Suprapubic skin (tissue), 4 donors: ENCODE measurements at places on chromosomes 4 and X. TPM values are rescaled to one million over a fixed set of nuclear protein-coding genes. Genes with fewer than 3 reads are reported as not detected.
A peak's percentile ranks its signal among the peaks of the same experiment; 100 is the strongest.

- no peaks in the 10 kb centered on the region for H3K36me3 ChIP-seq
- DNase-seq: no peak
- no peak overlapping the region for H3K27ac ChIP-seq
- H3K4me1 ChIP-seq: no peaks in the 10 kb centered on the region
- no peaks in the 10 kb centered on the region for H3K27me3 ChIP-seq
- H3K4me3 ChIP-seq: no peak overlapping the region
These were observed 240.5 kb upstream of the CXXC4 start for GRCh38 chr4:104735174-104735573.

DNA sequence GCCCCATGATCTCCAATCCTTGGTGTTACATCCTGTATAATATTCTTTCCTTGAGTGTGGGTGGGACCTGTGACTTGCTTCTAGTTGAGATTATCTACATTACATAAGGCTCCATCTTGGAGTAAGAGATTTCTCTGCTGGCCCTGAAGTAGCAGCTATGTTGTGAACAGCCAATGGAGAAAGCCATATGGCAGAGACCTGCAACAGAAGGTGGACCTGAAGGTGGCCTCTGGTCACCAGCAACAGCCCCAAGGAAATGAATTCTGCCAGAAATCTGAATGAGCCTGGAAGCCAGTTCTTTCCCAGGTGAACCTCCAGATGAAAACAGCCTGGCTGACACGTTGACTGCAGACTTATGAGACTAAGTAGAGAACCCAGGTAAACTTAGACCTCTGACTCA is 2.3 kb upstream of the INTS6L start:
- no peaks in the 10 kb centered on the region for H3K4me1 ChIP-seq
- H3K27ac ChIP-seq: no peak overlapping the region
- H3K4me3 ChIP-seq: no peak overlapping the region
- no peak for DNase-seq

GRCh38 chrX:140762061-140762460 is 52.5 kb downstream of the LINC00632 start:
- no peak for DNase-seq
- no peaks in the 10 kb centered on the region for H3K27me3 ChIP-seq
- H3K36me3 ChIP-seq: no peaks in the 10 kb centered on the region
- no peak overlapping the region for H3K4me3 ChIP-seq
- no peaks in the 10 kb centered on the region for H3K4me1 ChIP-seq

DNA sequence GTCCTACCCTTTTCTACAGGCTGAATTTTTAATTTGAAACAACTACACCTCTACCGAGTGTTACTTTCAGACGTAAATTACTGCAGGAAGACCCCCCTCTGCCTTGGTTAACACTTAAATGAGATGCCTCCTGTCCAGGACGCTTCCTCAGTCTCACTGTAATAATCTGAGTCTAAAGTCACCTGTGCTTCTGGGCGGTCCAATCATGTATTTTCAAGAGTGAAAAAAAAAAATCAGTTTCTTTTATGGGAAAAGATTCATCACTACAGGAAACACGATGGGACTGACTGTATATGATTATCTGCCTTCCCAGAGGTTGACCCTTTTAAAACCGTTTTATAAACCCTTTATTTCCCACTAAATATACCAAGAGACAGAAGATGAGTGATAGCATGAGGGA is 776 bp downstream of the RBM47 start:
- peak overlapping the region; percentile 95 for H3K27ac ChIP-seq
- H3K4me3 ChIP-seq: peak overlapping the region; percentile 73
- DNase-seq: no peak
- H3K36me3 ChIP-seq: no peaks in the 10 kb centered on the region

- no peaks in the 10 kb centered on the region for H3K36me3 ChIP-seq
- no peaks in the 10 kb centered on the region for H3K4me1 ChIP-seq
- no peak for DNase-seq
- H3K27ac ChIP-seq: no peak overlapping the region
- H3K27me3 ChIP-seq: no peaks in the 10 kb centered on the region
These were observed 601.3 kb downstream of the SPRY1 start for GRCh38 chr4:123997776-123998449.

DNA sequence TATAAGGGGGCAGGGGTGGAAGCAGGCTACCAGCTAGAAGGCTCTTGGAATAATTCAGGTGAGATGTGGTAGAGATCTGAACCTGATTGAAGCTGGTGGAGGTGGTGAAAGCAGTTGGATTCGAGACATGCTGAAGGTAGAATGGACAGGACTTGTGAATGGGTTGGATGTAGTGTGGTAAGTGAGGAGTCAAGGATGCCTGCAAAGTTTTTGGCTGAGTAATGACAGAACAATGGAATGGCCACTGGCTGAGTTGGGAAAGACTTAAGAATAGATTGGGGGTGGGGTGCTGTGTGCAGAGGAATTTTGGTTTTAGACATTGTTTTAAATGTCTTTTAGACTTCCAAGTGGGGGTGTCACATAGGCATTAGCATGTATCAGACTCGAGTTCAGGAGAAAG is 33.5 kb downstream of the HPF1 start:
- no peak overlapping the region for H3K27ac ChIP-seq
- no peaks in the 10 kb centered on the region for H3K4me1 ChIP-seq
- H3K36me3 ChIP-seq: peaks cover 15% of the 10 kb centered on the region
- no peak for DNase-seq

GRCh38 chr4:48698029-48698971 is 81.8 kb downstream of the FRYL start:
- H3K4me3 ChIP-seq: no peak overlapping the region
- no peaks in the 10 kb centered on the region for H3K36me3 ChIP-seq
- peak; percentile 74 for DNase-seq
- H3K27me3 ChIP-seq: no peaks in the 10 kb centered on the region
- no peak overlapping the region for H3K27ac ChIP-seq

DNA sequence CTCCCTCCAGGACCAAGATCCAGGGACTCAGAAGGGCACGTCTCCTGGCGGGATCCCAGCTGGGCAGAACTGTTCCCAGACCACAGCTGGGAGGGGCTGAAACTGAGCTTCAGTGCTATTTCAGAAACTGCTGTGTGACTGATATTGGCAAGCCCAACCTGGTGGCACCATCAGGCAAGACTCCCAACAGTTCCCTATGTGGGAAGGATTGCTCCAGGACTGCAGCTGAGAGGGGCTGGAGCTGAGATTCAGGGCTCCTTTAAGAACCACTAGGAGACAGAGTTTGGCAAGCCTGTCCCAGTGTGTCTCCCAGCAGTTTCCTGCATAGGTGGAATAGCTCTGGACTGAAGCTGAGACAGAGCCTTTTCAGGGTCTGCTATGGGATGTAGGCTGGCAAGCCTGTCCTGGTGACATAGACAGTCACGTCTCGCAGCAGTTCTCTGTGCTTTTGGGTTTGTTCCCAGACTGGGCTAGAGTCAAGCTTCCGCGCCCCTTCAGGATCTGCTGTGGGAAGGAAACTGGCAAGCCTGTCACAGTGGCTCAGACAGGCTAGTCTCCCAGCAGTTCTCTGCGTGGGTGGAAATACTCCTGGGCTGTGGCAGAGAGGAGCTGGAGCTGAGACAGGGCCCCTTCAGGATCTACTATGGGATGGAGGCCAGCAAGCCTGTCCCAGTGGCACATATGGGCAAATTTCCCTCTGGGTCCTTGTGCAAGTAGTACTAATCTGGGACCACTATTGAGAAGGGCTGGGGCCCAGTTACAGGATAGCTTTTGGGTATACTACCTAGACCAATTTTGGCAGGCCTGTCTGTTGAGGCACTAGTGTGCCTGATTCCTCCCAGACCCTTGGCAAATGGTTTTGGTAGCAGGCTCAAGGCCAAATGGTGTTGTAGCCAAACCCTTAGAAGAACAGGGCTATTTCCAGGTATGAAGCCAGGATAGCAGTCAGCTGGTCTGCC is 20.2 kb upstream of the MED14 start:
- H3K36me3 ChIP-seq: no peaks in the 10 kb centered on the region
- no peaks in the 10 kb centered on the region for H3K27me3 ChIP-seq
- H3K4me3 ChIP-seq: no peak overlapping the region
- no peak for DNase-seq

DNA sequence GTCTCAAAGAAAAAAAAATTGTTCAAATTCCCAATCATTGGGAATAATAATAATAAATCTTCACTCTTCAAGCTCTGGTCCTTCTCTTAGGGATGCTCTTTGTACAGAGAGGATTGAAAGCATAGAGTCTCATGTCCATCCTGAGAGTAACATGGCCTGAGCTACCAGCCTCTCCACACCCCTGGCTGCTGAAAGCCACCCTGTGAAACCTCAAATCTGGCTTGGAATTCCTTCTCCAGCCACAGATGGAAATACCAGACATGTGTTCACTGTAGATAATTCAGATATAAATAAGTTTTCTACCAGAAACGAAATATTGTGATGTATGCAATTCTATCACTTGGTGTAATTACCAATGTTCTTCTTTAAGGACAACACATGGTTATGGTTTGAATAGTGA is 140.6 kb downstream of the ARSF start:
- H3K36me3 ChIP-seq: no peaks in the 10 kb centered on the region
- DNase-seq: no peak
- H3K4me3 ChIP-seq: no peak overlapping the region
- no peak overlapping the region for H3K27ac ChIP-seq
- no peaks in the 10 kb centered on the region for H3K27me3 ChIP-seq

DNA sequence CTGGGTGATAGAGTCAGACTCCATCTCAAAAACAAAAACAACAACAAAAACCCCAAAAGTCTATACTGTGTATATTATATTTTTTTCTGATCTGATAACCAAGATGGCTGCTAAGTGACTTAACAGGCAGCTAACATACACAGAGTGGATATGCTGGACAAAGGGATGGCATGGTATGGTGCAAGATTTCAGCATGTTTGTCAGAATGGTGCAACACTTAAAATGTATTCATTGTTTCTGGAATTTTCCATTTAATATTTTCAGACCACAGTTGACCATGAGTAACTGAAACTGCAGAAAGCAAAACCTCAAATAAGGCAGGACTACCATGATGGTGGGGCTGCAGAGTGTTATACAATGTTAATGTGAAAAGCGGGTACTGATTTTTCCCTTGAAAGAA is 6.1 kb upstream of the BOD1L1 start:
- H3K36me3 ChIP-seq: no peaks in the 10 kb centered on the region
- no peak overlapping the region for H3K27ac ChIP-seq
- H3K27me3 ChIP-seq: no peaks in the 10 kb centered on the region
- peaks cover 1% of the 10 kb centered on the region for H3K4me1 ChIP-seq

- H3K36me3 ChIP-seq: no peaks in the 10 kb centered on the region
- no peaks in the 10 kb centered on the region for H3K27me3 ChIP-seq
- no peaks in the 10 kb centered on the region for H3K4me1 ChIP-seq
- H3K4me3 ChIP-seq: no peak overlapping the region
- H3K27ac ChIP-seq: no peak overlapping the region
- DNase-seq: no peak
These were observed 46.9 kb downstream of the SUPT20HL2 start for GRCh38 chrX:24266996-24267395.

GRCh38 chr4:139611391-139611790 is 54.2 kb upstream of the MGST2 start:
- no peaks in the 10 kb centered on the region for H3K36me3 ChIP-seq
- H3K27ac ChIP-seq: no peak overlapping the region
- no peak for DNase-seq

GRCh38 chrX:789096-789495 is 158.5 kb downstream of the SHOX start:
- peaks cover 25% of the 10 kb centered on the region for H3K27me3 ChIP-seq
- no peak overlapping the region for H3K4me3 ChIP-seq
- no peaks in the 10 kb centered on the region for H3K36me3 ChIP-seq
- DNase-seq: no peak

DNA sequence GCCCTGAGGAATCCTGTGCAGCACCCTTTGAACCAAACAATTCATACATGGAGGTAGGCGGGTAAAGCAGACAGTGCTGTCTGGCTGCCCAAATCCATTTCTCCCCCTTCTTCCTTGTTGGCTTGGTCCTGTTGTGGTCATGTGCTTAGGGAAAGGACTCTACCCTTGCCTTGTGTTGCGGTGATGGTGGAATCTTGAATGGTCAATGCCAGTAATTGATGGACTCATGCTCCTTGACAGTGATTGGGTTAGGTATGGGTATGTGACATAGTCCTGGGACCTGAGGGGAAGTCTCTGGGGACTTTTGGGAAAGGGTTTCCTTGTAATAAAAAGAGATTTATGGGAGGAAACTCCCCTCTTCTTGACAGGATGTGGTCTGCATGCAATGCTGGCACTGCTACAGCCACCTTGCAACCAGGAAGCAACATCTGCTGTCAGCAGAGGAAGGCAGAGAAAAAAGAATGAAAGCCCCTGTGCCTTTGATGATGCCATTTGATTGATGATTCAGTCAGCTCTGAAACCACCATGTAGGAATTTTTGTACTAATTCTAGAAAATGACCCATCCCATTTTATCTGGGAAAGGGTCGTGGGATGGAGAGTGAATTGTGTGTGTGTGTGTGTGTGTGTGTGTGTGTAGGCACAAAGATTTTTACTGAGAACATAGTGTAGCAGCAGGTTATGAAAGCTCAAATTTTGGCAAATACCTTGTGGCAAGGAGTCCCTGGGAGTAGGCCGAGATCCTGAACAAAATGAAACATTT is 30.0 kb upstream of the HUWE1 start:
- no peaks in the 10 kb centered on the region for H3K36me3 ChIP-seq
- H3K27ac ChIP-seq: no peak overlapping the region
- no peaks in the 10 kb centered on the region for H3K27me3 ChIP-seq
- peaks cover 10% of the 10 kb centered on the region for H3K4me1 ChIP-seq

Gene CT45A5
- not detected for total RNA-seq

Gene ETNPPL
- total RNA-seq: not detected

Gene MTMR8
- 2.3 TPM for total RNA-seq

Gene L1CAM
- total RNA-seq: 10.4 TPM

Gene SLC9B2
- total RNA-seq: 11.9 TPM

Gene PTCHD1
- not detected for total RNA-seq

Gene SOX3
- not detected for total RNA-seq

Gene RNF4
- total RNA-seq: 31.2 TPM
